Upper lobe of left lung (tissue), 6 donors: ENCODE measurements at places on chromosomes 3 and 15. TPM values are rescaled to one million over a fixed set of nuclear protein-coding genes. Genes with fewer than 3 reads are reported as not detected.

- no peak for DNase-seq
Observed at GRCh38 chr3:140062461-140062860, 127.5 kb downstream of the CLSTN2 start.

DNA sequence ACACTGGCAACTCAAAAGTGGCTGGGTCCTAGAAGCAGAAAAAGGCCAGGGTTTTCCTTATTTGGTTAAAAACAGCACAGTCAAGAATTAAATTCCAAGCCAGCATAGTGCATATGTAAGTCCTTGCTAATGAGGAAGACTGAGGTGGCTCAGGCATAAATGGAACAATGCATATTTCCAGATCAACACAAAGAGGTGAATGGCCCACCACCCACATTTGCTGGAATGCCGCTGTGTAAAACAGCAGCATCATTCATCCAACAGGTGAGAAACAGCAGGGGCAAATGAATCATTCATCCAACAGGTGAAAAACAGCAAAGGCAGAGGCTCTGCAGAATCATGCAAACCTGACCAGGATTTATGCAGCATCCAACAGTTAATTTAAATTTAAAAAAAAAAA lies 32.9 kb downstream of the GPR176 start:
- no peak for DNase-seq

DNA sequence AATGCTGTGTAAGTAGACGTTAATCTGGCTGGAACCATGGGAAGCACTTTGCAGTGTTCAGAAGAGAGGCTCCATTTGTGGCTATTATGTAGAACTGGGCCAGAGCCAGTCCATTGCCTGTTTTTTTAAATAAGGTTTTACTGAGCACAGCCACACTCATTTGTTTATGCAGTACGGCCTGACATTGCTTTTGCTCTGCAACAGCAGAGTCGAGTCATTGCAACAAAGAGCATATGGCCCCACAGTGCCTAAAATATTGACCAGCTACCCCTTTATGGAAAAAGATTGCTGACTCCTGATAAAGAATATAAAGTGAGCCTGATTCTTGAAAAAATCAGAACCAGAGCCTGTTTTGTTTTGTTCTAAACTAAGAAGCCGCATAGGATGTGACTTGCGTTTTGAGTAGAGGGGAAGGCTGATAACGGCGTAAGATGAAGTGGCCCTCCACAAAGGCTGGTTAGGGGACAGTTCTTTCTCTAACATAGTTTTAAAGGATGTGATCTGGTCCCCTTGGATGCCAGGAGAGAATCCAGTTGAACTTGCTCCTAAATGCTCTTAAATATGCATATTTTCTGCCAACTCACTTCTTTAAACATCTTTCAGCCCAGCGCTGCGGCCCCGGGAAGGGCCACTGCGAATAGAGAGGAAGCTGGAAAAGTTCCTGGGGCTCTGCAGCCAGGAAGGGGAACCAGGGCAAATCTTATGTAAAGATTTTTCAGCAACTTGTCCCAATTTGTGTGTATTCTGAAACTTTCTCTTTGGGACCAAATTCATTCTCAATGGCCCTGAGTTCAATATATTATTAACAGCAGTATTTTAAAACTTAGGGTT lies 64.5 kb downstream of the GLDN start:
- no peak for DNase-seq

DNA sequence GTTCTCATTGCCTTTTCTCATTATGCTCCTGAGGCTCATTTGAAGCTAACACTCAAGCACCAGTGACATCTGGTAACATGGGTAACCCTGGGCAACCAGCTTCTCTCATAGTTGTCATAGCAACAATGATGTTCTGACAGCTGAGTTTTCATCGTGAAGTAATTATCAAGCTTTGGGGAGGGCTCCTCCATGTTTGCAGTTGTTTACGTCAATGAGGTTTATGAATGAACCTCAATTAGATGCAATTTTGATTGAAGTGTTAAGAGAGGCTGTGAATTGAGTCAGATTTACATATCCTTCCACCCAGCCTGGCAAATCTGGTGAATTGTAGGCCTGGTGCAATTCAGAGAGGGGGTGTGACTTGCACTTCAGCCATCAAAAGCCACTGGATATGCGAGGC lies 119.3 kb upstream of the CHD2 start:
- no peak for DNase-seq

DNA sequence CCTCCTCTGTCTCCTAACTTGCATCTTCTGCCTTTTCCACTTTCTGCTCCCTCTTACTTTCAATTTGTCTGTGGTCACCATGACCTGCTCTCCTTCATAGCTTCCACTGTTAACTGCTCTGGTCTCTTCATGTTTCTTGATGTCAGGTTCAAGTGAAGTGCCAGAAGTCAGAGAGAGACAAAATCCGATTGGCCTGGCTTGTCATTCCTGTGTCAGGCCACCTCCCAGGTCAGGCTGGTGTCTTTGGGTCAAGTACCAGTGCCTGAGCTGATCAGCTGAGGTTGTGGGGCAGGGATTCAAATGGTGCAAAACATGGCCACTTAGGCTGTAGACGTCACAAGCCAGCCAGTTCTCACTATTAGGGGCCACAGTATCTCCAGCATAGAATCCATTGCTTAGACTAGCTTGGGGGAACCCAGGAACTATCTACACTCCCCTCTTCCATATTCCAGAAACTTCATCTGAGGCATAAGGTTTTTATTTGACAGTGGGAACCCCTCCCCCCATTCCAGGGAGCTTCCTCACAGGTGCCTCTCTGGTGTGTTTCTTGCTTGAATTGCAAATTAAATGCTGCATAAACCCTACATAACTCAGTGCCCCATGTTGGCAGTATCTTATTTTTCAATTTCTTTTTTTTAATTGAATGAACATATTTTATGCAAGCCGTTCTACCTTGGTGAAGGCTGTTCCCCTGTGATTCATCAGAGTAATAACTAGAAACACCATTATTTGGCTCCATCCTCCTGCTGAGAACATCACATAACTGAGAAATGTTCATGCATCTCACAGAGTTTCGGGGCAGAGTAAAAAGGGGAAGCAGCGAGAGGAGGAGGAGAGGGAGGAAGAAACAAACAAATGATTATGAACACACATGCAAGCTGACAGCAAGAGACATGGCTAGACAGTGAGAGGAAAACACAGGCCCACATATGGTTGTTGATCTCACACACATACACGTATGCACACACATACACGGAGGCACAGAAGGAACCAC lies 175.8 kb downstream of the TLE3 start:
- DNase-seq, result no peak

DNA sequence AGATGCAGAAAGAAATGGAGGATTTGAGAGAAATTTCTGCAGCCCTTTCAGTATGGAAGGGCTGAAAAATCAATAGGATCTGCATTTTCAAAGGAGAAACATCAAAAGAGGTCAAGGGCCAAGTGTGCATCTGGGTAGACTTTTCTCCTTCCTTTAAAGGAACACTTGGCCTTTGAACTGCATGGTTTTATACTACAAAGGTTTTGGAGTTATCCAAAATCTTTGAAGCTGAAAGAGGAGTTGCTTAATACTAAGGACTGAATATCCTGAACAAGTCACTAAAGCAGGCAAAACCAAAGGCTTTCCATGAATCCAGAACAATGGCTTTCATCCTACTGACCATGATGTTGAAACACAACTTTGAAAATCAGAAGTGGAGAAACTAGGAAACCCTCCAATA lies 553.7 kb upstream of the LMCD1 start:
- no peak for DNase-seq

Gene GRM2
- total RNA-seq, result 0.27 TPM

Gene CPA3
- total RNA-seq, result 61.5 TPM

Gene INSYN1
- 6.1 TPM for total RNA-seq

Gene RPL29
- 888 TPM for total RNA-seq

Gene HCLS1
- total RNA-seq, result 120 TPM

Gene CADPS
- total RNA-seq, result not detected
